ENCODE measurements at places on chromosomes 2 and 18.

DNA sequence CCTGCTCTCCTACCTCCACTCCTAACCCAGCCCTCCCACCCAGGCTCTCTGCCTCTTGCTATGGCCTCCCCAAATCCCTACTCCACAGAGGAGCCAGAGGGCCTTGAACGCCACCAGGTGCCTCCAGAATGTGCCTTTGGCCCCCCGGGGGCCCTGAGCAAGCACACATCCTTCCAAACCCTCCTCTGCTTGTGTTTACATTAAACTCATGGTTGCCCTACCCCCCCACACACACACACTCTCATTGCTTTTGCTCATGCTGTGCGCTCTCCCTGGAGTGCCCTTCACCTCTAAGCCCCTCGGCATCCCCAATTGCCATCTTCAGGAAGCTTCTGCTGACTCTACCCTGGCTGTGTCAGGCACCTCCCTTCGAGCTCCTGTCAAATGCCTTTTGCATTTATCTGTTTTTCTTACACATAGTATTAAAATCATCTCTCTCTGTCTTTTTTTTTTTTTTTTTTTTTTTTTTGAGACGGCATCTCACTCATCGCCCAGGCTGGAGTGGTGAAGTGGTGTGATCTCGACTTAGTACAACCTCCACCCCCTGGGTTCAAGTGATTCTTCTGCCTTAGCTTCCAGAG is 16.3 kb upstream of the TET3 start:
- no peak for DNase-seq

DNA sequence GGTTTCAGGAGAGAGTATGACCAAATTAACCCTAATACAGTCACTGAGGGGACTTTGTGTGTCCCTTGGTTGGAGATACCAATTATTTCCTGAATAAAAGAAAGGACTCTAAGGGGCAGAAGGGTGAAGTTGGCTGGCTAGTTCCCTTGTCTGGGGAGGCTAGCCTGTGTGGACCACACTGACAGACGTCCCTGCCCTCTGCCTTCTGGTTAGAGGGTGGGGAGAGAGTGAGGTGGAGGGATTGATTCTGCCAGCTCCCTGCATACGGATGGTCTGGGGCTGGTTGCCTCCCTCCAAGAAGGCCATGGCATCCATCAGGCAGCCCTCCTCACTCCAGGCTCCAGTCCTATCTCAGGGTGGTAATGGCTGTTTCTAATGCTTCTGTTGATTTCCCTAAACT is 37.4 kb upstream of the AFF3 start:
- no peak for DNase-seq

GRCh38 chr2:212713681-212714080 is 175.1 kb upstream of the ERBB4 start:
- DNase-seq: no peak

GRCh38 chr2:232195487-232195886 is 183.1 kb upstream of the ALPP start:
- DNase-seq: no peak

DNA sequence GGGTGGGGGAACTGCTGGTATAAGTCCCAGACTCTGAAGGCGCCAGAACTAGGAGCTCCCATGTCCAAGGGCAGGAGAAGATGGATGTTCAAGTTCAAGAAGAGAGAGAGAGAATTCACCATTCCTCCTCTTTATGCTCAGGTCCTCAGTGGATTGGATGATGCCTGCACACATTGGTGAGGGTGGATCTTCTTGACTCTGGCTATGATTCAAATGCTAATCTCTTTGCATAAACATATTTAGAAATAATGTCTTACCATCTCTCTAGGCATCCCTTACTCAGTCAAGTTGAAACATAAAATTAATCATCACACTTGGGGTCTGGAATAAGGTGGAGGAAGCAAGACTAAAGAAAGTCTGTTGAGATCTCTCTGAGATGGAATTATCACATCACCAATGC is 210.6 kb upstream of the CHST9 start:
- DNase-seq: no peak

- DNase-seq: no peak
Measured at GRCh38 chr2:2832657-2833056, 501.6 kb upstream of the MYT1L start.

GRCh38 chr2:1374287-1374686 is 39.0 kb upstream of the TPO start:
- peak; percentile 55 for DNase-seq

All from muscle of leg (tissue), 16 donors.